Neural crest cell (in vitro differentiated cells): ENCODE measurements at places on chromosomes 6 and 20.

GRCh38 chr20:36825385-36826104 is 50.4 kb upstream of the TLDC2 start:
- no peaks in the 10 kb centered on the region for H3K36me3 ChIP-seq
- peak; percentile 36 for DNase-seq
- peaks cover 10% of the 10 kb centered on the region for H3K4me1 ChIP-seq
- H3K27me3 ChIP-seq: no peaks in the 10 kb centered on the region
- H3K27ac ChIP-seq: peak overlapping the region; percentile 86

DNA sequence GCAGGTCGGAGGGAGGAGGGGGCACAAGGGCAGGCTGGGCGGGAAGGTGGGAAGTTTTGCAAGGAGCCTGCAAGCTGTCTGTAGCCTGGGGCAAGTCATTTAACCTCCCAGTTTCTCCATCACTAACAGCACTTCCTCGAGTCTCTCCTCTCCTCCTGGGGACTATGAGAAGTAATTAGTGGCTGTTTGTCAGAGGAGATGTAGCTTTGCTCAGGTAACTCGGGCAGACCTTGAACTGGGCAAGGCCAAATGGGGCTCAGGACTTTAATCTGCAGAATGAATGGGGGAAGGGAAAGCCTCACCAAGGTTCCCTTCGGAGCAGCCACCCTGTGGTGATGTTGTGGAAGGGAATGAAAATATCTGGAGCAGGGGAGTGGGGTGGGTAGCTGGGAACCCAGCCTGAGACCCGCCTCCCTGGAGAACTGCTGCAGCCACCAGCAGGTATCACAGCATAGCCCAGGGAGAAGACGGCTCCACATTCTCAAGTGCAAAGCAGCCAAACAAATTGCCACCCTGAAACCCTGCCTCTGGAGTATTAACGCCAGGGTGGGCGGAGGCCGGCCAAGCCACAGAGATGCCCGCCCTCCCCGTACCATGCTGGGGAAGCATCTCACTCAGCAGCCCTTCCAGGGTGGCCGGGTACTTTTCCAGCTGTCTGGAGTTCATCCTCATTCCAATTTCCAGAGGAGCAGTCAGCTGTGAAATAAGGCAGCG is 6.1 kb upstream of the LEMD2 start:
- H3K4me1 ChIP-seq: peaks cover 49% of the 10 kb centered on the region
- H3K27me3 ChIP-seq: peaks cover 6% of the 10 kb centered on the region
- no peak overlapping the region for H3K27ac ChIP-seq
- DNase-seq: no peak

DNA sequence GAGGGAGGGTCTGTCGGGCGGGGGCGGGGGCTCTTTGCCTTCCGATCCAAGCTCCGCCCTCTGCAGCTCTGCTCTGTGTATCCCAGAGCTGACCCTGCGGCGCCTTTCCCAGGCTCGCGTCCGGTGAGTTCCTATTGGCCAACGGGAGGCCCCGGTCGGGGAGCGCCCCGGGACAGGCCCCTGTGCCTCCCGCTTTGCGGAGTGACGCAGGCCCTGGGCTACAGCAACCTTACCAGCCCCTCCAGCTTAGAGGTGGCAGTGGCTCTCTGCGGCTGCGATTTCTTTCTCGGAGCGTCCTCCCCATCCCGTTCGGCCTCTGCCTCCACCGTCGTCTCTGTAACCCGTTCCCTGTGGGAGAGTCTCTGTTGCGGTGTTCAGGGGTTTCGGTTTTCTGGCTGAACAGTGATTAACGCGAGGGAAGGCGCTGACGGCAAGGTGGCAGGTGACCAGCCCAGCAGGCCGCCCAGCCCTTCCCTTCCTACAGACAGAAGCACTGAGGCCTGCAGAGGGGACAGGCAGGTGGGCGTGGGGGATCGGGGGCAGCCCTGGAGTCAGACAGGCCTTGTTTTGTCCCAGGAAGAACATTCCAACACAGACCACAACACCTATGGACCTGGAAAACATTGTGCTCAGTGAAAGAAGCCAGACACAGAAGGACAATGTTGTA is 18.1 kb upstream of the CEBPB start:
- H3K27me3 ChIP-seq: no peaks in the 10 kb centered on the region
- H3K36me3 ChIP-seq: peaks cover 3% of the 10 kb centered on the region
- H3K27ac ChIP-seq: peak overlapping the region; percentile 25
- peak overlapping the region; percentile 87 for H3K4me3 ChIP-seq
- peaks cover 26% of the 10 kb centered on the region for H3K4me1 ChIP-seq

- no peaks in the 10 kb centered on the region for H3K36me3 ChIP-seq
- no peak for DNase-seq
- peaks cover 36% of the 10 kb centered on the region for H3K27me3 ChIP-seq
- H3K27ac ChIP-seq: no peak overlapping the region
- no peak overlapping the region for H3K4me3 ChIP-seq
Observed at GRCh38 chr6:17276766-17277165, 4.4 kb upstream of the RBM24 start.

DNA sequence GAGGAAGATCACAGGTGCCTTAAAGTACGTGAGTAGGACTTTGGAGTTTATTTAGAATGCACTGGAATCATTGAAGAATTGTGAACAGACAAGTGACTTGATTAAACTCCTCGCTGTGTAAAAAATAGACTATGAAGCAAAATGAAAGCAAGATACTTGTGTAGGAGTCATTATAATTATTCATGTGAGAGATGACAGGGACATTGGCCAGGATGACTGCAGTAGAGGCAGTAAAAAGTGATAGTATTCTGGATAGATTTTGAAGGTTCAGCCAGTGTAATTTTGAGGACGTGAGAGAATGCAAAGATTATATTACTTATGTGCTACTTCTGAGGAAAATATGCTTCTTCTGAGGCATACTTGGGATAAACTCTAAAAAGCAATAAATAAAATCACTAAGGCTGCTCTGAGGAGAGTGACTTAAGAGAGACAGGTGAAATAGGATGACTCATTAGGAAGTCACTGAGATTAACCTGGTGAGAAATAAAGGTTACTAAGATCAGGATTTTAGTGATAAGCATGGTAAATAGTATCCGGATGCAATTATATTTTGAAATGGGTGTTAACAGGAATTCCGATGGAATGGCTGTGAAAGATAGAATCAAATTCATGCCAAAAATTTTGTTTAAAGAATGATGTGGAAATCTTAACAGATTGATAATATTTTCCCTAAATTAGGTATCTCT is 202.0 kb downstream of the CENPW start:
- no peak overlapping the region for H3K27ac ChIP-seq
- H3K4me3 ChIP-seq: no peak overlapping the region
- H3K36me3 ChIP-seq: no peaks in the 10 kb centered on the region

DNA sequence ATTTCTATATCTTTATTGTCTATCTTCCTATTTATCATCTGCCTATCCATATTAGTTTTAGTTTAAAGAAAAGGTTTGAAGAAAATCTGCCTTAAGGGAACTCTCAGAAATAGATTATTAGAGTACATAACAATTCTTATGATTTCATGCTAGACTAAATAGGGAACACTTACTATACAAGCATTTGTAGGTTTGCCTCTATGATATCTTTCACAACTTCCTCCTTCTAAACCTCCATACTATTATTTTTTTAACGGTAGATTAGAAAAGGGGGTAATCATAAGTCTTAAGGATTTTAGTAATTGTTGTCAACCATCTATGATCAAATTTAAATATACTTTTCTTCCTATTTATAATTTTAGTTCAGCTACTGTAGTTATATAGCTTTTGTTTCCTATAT is 11.6 kb upstream of the DSE start:
- H3K36me3 ChIP-seq: peaks cover 2% of the 10 kb centered on the region
- H3K27me3 ChIP-seq: no peaks in the 10 kb centered on the region
- H3K4me3 ChIP-seq: no peak overlapping the region

GRCh38 chr6:82030761-82031503 is 216.6 kb downstream of the IBTK start:
- no peaks in the 10 kb centered on the region for H3K27me3 ChIP-seq
- no peaks in the 10 kb centered on the region for H3K36me3 ChIP-seq
- H3K4me3 ChIP-seq: no peak overlapping the region
- DNase-seq: no peak
- peaks cover 8% of the 10 kb centered on the region for H3K4me1 ChIP-seq

DNA sequence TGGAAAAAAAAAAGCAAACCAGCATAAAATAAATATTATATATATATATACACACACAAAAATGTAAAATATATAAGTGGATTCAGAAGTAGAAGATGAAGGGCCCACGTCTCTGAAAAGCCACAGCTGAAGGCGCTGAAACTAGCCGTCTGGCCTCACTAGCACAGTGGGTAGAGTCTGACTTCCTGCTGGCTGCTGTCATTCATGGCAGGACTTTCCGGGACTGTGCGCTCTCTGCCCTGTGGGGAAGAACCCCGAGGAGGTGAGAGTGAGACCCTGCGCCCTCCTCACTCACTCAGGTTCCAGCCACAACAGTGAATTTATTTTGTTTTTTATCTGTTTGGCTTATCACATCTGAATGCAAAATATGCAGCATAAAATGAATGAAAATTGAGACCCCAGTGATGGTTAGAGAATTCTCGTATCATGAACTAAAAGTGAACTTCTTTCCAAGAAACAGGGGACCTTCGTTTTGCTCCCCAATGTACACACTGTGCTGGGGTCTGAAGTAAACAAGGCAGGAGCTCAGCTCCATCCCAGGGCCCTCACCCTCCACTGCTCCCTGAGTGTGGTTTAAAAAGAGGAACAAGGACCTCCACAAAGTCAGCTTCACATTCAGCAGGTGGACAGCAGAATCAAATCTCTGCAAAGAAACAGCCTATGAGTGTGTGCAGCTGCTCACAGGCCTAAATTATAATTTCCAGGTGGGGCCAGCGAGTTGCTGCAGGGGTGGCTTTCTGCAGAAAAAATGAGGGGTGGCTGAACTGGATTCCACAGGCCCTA is 1.3 kb upstream of the RAMACL start:
- no peaks in the 10 kb centered on the region for H3K27me3 ChIP-seq
- no peak overlapping the region for H3K27ac ChIP-seq
- DNase-seq: no peak
- peaks cover 3% of the 10 kb centered on the region for H3K36me3 ChIP-seq

GRCh38 chr6:156978948-156979347 is 201.8 kb downstream of the ARID1B start:
- H3K27me3 ChIP-seq: no peaks in the 10 kb centered on the region
- DNase-seq: no peak
- no peak overlapping the region for H3K27ac ChIP-seq
- peaks cover 3% of the 10 kb centered on the region for H3K36me3 ChIP-seq
